ENCODE measurements at places on chromosomes 16 and 17.

- DNase-seq = no peak
Observed at GRCh38 chr16:3718628-3719027, 1.3 kb upstream of the TRAP1 start.

- DNase-seq = no peak
Observed at GRCh38 chr17:34974794-34975785, 5.2 kb upstream of the LIG3 start.

DNA sequence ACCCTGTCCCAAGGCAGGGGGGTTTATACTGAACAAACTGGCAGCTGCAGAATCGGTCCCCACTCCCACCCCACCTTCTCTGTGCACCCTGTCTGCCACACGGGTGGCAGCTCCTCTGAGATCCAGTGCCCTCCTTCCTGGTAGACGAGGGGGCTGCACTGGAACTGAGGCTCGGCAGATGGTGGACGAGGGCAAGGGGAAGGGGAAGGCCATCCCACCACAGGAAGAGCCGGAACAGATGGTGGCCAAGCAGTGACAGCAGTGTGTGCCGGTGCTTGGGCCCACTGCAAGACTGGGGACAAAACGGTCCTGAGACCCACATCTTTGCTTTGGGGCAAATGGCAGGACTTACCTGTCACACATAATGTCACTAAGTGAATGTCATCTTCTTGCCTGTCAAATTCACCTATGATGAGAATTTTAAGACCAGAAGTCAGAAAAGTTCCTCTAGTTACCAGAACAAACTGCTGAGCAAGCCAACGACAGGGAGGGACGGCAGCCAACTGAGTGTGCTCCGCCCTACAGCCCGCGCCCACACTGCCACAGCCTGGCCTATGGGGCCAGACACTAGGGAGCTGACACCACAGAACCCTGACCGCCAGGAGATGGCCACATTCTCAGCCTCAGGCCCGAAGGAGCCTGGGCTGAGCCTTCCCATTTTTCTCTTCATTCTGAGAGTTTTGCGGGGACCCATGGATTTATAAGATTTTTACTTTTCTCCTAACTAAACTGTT is 14.4 kb downstream of the NTAN1 start:
- DNase-seq = no peak

DNA sequence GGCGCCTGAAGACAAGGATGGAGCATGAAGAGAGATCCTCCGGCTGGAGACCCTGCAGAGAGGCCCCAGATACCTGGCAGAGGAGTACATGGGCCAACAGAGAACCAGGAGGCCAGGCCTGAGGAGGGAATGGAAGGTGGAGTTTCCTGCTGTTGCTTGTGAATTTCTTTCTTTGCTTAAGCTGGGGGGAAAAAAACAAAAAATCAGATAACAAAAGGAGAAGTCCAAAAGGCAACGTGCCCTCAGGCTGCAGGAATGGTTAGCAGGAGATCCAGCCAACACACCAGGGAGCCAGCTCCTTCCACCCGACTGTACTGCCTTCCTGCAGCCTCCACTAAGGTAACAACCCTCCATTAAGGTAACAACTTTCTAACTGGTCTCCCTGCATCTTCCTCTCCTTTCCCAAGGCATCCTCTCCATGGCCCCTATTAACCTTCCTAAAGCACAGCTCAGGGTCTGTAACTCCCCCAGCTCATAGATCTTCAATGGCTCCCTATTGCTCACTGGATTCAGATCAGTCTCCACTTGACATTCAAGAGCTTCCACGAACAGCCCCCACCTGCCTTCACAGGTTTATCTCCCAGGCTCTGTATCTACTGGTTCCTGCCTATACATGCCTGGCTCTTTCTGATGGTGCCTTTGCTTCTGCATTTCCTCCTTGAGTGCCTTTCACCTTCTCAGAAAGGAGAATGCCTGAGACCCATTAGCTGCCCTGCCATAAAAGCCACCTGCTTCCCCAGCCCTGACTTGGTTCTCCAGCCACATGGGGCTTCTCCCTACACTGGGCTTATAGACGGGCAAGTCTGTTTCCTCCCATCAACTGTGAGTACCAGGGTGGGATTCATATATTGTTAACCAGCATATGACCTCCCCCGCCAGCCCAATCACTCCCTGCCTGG is 725 bp upstream of the ARL5C start:
- DNase-seq = no peak

DNA sequence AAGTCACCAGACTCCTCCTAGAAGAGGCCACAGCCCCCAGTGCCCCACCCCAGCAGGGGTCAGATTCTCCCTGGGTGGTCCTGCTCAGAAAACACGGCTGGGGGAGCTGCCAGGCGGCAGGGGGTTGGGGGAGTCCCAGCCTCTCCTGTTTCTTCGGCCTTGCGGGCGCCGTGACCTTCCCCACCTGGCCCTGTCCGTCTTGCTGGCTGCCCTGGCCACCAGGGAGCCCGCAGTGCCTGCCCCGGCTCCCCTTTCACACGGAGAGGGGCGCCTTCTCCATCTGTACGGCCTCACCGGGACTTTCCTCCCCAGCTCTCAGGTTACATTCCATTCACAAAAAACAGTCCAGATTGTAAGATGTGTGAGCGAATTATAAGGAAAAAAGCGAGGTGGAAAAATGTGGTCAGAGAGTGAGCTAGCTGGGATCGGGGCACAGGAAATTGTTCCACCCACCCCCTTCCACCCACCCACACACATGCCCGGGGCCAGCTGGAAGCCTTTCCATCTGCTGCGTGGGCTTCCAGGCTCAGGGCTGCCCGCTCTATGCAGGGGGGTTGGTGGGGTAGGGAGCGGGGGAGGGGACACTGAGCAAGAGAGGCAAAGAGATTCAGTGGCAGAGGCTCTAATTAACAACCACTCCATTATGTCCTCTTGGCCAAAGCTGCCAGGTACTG is 14.6 kb upstream of the CIBAR2 start:
- DNase-seq = no peak

- no peak for DNase-seq
Observed at GRCh38 chr16:58032710-58033293, 7.2 kb downstream of the MMP15 start.

DNA sequence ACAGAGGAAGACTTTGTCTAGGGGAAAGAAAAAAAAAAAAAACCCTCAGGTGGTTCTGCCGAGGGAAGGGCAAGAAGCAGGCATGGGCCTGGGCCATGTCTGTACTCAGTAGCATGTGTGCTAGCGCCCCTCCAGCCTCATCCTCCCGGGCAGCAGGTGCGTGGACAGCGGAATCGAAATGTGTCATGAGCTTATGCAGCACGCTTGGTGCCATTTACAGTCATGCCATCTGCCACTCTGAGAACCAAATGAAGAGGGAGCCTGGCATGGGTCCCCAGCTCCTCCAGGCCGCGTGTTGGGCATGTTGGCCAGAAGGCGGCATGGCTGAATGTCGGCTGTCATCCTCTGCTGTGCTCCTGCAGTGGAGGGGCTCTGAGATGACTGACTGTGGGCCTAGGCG is 31.4 kb downstream of the CRAMP1 start:
- DNase-seq = no peak

- no peak for DNase-seq
Observed at GRCh38 chr16:55809386-55809785, 23.5 kb downstream of the CES1 start.

DNA sequence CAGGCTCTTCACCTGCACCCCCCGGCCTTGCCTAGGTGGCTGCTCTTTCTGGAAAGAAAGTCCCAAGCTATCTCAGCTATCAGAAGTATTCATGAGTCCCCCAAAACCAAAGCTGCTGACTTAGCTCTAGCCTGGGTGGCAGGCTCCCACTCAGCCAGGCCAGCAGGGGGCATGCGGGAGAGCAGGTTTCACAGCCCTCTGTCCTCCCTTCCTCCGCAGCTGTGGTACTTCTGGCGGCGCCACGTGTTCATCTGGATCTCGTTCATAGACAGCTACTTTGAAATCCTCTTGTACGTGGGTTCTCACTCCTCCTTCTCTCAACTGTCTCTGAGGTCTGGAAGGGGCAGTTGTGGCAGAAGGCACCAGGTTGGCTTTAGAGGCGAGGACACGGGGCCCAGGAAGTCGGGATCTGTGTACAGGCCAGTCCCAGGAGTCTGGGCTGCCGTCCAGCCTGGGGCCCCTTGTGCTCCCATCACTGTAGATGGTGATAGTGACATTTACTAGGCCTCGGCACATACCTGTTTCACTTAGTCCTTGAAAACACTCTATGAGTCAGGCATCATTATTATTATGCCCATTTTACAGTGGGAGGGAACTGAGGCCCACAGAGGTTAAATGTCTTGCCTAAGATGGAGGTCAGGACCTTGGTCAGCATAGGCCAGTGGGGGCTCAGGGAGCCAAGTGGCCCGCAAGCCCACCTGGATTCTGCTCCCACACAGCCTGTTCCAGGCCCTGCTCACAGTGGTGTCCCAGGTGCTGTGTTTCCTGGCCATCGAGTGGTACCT is 12.9 kb downstream of the TRPV2 start:
- DNase-seq = no peak

DNA sequence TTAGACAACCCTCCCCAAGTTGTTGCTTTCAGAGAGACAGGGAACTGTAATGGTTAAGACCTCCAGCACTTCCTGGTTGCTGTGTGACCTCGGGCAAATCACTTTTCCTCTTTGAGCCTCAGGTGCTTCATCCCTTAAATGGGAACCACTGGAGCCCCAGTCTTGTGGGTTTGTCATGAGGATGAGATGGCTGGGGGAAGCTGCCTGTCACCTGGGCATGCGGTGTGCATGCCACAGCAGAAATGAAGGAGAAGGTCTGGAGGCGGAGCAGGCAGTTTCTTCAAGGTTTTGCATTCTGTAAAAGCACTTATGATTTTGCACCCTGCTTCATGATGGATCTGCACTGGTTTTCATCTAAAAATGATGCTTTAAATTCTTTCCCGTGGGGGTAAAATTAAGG is 22.1 kb downstream of the NAGPA start:
- no peak for DNase-seq

- DNase-seq = no peak
Observed at GRCh38 chr17:49817993-49818392, 29.5 kb downstream of the KAT7 start.

- DNase-seq = no peak
Observed at GRCh38 chr17:5354310-5354709, 65.2 kb downstream of the NUP88 start.

GRCh38 chr17:49035470-49036269 is 38.5 kb downstream of the IGF2BP1 start:
- DNase-seq = peak; percentile 7

- no peak for DNase-seq
Observed at GRCh38 chr17:13491916-13492736, 109.6 kb downstream of the HS3ST3A1 start.

- no peak for DNase-seq
Observed at GRCh38 chr16:74169687-74170376, 126.8 kb upstream of the PSMD7 start.

DNA sequence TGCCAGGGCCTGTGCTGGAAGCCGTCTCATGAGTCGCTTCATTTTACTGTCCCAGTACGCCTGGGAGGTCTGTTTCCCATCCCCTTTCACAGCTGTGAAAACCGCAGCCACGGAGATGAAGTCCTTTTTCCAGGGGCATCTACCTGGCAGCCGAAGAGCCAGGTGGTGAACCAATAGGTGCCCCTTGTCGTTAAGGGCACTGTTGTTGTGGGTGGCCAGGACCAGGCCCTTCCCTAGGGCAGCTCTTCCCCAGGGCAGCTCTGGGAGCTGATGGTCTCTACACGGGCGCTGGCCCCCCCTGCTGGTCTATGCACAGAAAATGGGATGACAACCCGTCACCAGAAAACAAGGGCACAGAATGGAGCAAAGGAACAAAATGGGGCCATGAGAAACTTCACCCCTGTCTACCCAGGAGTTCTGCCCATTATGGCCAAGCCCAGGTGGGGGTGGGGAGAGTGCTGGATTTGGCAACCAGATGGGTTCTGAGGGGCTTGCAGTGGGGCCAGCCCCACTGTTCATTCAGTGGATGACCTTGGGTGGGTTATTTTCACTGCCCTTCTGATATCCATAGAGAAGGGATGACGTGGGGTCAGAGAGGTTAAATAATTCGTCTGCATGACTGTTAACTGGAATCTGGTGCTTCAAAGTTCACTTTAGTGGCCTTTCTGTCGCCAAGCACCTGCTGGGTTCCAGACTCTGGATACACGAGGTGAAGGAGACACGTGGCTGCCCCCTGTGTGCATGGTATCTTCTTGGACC is 11.5 kb downstream of the RMI2 start:
- DNase-seq = peak; percentile 36

GRCh38 chr16:3118846-3119245 is 6.5 kb downstream of the ZNF205 start:
- no peak for DNase-seq

- DNase-seq = no peak
Observed at GRCh38 chr17:39281806-39282205, 56.1 kb upstream of the STAC2 start.

- no peak for DNase-seq
Observed at GRCh38 chr17:68384941-68385340, 72.4 kb downstream of the WIPI1 start.

GRCh38 chr17:6160232-6160555 is 90.0 kb downstream of the WSCD1 start:
- no peak for DNase-seq

DNA sequence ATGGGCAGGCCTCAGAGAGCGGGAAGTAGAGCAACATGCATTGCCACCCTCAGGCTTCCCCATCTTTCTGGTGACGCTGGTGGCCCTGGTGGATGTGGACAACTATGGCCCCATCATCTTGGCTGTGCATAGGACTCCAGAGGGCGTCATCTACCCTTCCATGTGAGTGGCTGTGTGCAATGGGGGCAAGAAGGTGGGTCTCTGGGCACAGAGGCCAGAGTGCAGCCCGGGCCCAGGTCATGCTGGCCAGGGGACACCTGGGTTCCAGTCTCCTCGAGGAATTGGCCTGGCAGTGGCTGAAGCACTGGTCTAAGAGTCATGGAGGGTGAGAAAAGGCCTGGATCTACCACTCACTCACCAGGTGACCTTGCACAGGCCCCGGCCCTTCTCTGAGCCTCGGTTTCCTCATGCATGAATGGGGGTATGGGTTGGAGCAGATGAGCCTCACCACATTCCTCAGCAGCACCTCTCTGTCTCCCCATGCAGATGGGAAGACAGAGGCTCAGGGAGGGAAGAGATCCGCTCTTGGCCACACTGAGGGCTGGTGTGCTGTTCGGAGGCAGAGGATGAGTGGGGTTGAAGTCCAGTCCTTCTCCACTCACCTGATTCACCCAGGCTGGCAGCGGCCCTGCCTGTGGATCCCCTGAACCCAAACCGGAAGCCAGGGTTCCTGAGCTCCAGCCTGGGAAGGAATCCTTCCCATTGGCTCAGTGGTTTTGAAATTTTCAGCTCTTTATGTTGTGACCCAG is 7.2 kb upstream of the ADGRG3 start:
- DNase-seq = no peak
